ENCODE measurements at places on chromosomes 1 and 21. TPM values are rescaled to one million over a fixed set of nuclear protein-coding genes. Genes with fewer than 3 reads are reported as not detected.

The ARHGEF16 gene
- 0.51 TPM for total RNA-seq

The IGSF5 gene
- not detected for total RNA-seq

The NFYC gene
- total RNA-seq = 19.2 TPM

The CYP4A22 gene
- not detected for total RNA-seq

The C1orf115 gene
- 124 TPM for total RNA-seq

The PADI2 gene
- total RNA-seq = 0.17 TPM

The CRYBG2 gene
- total RNA-seq = not detected

The BTBD19 gene
- total RNA-seq = 7.0 TPM

The HENMT1 gene
- total RNA-seq = 1.5 TPM

The AMY1C gene
- not detected for total RNA-seq
